Stimulated activated CD8-positive, alpha-beta memory T cell treated with anti-CD3 and anti-CD28 coated beads, Interleukin-15, amount 100 ng/mL, for 24 hours (primary cell): ENCODE measurements at places on chromosomes 2 and 18.
A peak's percentile ranks its signal among the peaks of the same experiment; 100 is the strongest.

- DNase-seq = no peak
These were observed 28.0 kb downstream of the APCDD1 start for GRCh38 chr18:10482363-10482984.

- peak; percentile 66 for DNase-seq
These were observed 9.0 kb upstream of the TMBIM1 start for GRCh38 chr2:218301176-218301819.

DNA sequence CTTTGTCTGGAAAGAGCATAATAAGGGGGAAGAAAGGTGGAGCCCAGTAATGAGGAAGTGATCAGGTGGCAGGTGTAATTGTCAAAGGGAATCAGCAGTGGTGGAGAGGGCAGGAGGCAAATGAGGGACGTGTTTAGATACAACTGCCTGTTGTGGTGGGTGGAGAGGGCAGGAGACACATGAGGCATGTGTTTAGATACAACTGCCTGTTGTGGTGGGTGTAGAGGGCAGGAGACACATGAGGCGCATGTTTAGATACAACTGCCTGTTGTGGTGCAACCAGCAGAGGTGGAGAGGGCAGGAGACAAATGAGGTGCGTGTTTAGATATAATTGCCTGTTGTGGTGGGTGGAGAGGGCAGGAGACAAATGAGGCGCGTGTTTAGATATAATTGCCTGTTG lies 173.1 kb downstream of the ANKRD30B start:
- DNase-seq = no peak

- no peak for DNase-seq
These were observed 14.1 kb downstream of the SATB2 start for GRCh38 chr2:199443589-199444130.

DNA sequence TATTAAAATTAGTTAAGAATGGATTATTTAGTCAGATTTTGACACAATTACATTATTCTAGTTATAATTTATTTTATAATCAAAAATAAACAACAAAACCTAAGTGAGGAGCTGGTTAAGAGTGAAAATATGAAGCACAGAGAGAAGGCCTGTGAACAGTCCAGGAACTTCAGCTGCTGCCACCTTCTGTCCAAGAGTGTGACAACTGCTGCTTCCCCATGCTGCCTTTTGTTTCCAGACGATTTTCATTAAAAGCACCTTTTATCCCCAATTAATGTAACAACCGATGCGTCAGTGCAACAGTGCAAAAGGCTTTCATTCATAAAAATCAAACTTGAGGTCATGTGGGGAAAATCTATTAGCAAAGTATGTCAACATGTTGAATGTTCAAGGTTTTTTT lies 363.6 kb downstream of the CTNNA2 start:
- no peak for DNase-seq

GRCh38 chr2:128505150-128505490 lies 186.5 kb upstream of the HS6ST1 start:
- DNase-seq = no peak

- DNase-seq = no peak
These were observed 31.9 kb upstream of the CCDC85A start for GRCh38 chr2:56151841-56152240.

- DNase-seq = no peak
These were observed 114.6 kb upstream of the NCKAP5 start for GRCh38 chr2:133682906-133683305.

DNA sequence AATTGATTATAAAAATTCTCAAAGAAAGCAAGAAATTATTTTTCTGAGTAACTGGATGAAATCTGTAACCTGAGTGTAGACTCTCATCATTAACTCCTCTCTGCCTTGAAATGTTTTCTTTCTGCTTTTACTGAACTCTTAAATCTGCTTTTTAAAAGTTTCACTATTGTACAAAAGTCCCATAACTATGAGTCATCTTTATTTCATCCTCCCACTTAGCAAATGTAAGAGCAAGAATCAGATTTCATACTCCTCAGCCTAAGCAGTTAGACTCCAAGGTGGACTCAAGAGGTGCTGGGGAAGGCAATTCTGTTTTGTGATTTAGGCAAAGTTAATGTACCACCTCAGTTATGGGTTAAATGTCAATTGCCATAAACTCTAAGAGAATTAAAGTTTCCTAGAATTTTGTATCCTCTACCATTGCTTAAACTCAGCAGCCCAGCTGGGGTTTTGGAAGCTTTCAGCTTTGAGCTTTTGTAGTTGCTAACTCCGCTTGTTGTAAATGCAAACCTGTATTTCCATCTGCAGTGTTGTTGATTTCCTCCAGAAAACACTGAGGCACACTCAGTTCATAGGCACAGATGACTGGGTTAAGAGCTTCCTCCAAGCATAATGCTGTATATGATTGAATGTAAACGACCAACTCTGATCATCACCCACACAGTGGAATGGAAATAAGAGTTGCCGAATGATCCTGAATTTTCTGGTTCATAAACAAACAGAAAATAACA lies 268.8 kb downstream of the ARHGAP15 start:
- DNase-seq = no peak

- DNase-seq = no peak
These were observed 258.0 kb downstream of the GLI2 start for GRCh38 chr2:120993661-120994060.

GRCh38 chr2:197108758-197109157 lies 182.3 kb upstream of the PGAP1 start:
- no peak for DNase-seq

DNA sequence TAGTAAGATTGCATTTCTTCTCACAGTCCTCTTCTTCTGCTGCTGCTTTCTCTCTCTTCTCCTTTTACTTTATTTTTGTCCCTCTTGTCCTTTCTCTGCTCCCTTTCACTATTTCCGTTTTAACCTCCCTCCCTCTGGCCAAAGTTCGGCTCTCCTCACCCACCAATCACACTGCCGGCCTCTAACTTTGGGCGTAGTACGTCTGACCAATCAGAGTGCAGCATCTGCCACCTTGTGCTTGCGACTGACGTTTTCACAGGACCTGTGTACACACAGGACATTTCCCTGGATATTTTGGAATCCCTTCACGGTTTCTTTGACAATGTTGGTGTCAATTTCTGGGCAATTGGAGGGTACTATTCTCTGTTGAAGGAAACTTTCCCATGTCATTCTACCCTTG lies 22.6 kb upstream of the ICOS start:
- DNase-seq = no peak

GRCh38 chr2:58006256-58006951 lies 40.2 kb upstream of the VRK2 start:
- no peak for DNase-seq

DNA sequence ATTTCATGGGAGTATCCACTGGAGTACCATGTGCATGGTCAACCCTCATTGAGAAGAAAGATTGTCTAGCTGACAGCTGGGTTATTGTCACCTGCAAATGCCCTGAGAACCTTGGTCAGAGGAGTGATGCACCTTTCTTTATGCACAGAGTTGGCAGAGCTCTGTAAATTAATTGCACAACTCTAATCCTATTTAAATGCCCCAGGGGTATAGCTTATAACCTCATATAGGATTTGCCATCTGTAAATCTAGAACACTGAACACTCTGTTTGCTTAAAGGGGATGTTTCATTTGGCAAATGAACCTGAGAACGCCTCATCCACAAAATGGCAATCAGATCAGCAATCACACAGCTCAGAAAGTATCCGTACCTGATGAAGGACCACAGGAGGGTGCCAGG lies 71.8 kb upstream of the SP5 start:
- no peak for DNase-seq

GRCh38 chr2:135997380-135997779 lies 12.0 kb upstream of the DARS1 start:
- DNase-seq = no peak

- no peak for DNase-seq
These were observed 114.7 kb downstream of the CSRNP3 start for GRCh38 chr2:165584126-165584654.

GRCh38 chr2:64996871-64997307 lies 7.7 kb downstream of the SLC1A4 start:
- DNase-seq = no peak

- no peak for DNase-seq
These were observed 199.3 kb downstream of the ZNF407 start for GRCh38 chr18:74796841-74797576.

GRCh38 chr18:55473058-55473457 lies 114.9 kb downstream of the TCF4 start:
- no peak for DNase-seq

- DNase-seq = no peak
These were observed 220.9 kb upstream of the REV1 start for GRCh38 chr2:99710721-99711120.

DNA sequence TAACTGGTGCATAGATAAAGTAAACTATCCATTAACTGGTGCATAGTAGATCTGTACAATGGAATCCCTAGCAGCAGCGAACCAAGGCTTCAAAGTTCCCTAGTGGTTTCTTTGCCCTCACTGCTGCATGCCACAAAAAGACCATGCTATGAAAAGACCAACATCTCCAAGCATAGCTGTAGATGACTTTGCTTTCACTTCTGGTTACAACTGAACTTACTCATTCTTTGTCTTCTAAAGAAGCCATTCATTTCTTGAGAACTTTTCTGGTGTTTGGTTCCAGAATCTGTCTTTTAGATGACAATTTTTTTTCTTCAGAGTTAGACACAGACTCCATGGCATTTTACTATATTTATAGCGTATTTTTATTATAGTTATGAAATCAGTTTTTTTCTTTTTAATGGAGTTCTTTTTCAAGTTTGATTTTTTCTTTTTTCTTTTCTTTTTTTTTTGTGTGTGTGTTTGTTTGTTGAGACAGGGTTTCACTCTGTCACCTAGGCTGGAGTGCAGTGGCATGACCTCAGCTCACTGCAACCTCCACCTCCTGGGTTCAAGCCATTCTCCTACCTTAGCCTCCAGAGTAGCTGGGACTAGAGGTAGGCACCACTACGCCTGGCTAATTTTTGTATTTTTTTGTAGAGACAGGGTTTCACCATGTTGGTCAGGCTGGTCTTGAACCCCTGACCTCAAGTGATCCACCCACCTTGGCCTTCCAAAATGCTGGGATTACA lies 63.6 kb downstream of the SLC35F5 start:
- DNase-seq = no peak
